ENCODE measurements at places on chromosomes 11 and 22.

DNA sequence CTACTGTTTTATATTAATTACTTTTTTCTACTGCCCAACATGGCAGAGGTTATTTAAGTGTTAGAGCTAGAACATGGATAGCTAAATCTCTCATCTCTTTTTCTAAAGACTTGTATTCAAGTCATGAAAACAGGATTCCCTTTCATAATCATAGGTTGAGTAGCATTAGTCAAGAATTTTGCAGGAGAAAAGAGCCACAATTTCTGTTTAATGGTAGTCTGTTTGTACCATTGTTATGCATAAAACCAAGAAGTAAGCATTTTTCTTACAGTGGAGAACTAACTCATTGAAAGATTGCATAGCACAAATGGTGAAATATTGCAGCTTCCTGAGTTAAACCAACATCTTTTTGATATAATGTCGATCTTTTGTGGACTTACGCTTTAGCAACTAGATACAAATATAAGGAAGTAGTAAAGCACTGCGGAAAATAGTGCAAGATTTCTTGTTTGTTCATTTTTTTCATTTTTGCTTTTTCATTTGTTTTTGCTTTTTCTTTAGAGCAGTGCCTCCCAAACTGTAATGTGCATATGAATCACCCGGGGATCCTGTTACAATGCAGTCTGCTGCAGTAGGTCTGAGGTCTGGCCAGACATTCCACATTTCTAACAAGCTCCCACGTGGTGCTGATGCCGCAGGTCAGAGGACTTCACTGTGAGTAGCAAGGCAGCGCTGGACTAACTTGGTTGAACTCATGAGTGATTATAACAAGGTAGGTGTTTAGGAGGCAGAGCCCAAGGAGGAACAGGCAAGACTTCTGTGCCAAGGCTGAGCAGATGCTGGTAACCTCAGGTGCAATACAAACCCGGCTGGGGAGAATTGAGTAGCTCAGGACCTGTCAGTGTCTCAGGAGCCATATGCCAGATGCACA, 4.6 kb downstream of the ETS1 start:
- peak; percentile 41 for DNase-seq

GRCh38 chr11:43639224-43639623, 41.3 kb upstream of the HSD17B12 start:
- no peak for DNase-seq

- no peak for DNase-seq
Measured at GRCh38 chr22:45150139-45150538, 13.6 kb upstream of the NUP50 start.

GRCh38 chr22:44505796-44506354, 7.8 kb upstream of the RTL6 start:
- DNase-seq, result no peak

All from T1000 (cell line).